Aorta (tissue), 5 donors: ENCODE measurements at places on chromosomes 6 and 20. TPM values are rescaled to one million over a fixed set of nuclear protein-coding genes. Genes with fewer than 3 reads are reported as not detected.

DNA sequence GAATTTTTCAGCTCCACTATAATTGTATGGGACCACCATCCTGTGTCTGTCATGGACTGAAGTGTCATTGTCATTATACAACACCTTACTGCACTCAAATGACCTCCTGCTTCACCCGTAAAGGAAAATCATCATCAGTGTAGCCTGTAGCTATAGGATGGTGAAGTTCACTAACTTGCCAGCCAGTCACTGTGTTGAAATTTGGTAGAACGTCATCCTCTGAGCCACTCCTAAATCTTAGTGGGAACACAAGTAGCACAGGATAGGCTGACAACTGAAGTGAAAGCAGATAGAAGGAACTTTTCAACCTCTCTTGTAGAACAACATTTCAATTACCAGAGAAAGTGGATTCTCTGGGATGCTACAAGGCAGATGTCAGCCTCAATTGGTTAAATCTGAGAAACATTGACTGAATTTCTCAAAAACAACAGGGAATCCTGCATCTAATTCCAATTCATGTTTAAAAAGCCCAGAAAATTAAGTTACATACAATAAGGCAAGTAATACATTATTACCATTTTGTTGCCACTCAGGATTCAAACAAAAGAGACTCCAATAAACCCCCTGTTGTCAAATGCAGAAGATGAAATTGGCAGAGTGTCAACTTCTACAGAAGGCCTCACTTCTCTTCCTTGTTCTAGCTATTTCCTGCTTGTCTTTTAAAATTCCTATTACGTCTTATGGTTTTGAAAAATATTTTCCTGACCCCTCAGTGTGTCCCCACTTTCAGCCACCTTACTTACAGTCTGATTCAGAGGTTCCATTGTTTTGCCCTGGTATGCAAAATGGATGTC lies 647.9 kb upstream of the AGPAT4 start:
- no peaks in the 10 kb centered on the region for H3K4me1 ChIP-seq
- no peak overlapping the region for H3K4me3 ChIP-seq
- no peak overlapping the region for H3K27ac ChIP-seq
- no peak for DNase-seq

Gene NKAIN4
- total RNA-seq = not detected

Gene COL10A1
- not detected for total RNA-seq

Gene COX4I2
- 5.2 TPM for total RNA-seq

GRCh38 chr6:89350281-89350966 lies 2.1 kb downstream of the UBE2J1 start:
- H3K27ac ChIP-seq = no peak overlapping the region
- no peak overlapping the region for H3K4me3 ChIP-seq
- H3K27me3 ChIP-seq = no peaks in the 10 kb centered on the region
- no peaks in the 10 kb centered on the region for H3K4me1 ChIP-seq
- no peak for DNase-seq

DNA sequence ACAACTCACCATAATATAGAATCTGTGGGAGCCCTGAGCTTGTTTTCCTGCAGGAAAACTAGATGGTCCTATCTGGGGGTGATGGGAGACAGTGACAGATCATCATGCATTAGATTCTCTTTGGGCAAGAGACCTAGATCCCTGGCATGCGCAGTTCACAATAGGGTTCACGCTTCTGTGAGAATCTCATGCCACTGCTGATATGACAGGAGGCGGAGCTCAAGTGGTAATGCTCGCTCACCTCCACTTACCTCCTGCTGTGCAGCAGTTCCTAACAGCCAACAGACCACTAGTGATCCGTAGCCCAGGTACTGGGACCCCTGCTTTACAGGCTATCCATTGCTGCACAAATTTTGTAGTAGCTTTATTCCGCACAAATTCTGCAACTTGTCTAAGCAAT lies 84.5 kb downstream of the HIVEP2 start:
- no peak for DNase-seq
- no peak overlapping the region for H3K4me3 ChIP-seq
- H3K27me3 ChIP-seq = no peaks in the 10 kb centered on the region
- H3K36me3 ChIP-seq = no peaks in the 10 kb centered on the region
- no peaks in the 10 kb centered on the region for H3K4me1 ChIP-seq

Gene DLL1
- 30.5 TPM for total RNA-seq

DNA sequence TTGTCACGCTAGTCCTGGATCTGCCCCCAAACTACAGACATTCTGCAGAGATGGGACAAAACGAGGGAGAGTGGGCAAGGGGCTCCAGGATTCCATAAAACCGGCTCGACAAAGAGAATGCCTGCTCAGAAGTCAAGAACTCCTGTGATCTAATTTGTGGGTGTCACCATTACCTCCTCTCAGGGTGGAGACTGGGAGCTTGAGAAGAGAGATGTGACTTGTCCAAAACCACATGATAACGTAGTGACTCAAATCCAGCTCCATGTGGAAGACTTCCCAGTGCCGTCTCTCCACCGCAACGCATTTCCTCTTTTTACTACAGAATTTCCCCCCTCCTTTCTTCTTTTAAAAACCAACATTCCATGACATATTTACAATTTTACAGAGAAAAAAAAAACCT lies 44.3 kb downstream of the TRERF1 start:
- H3K36me3 ChIP-seq = no peaks in the 10 kb centered on the region
- H3K4me1 ChIP-seq = no peaks in the 10 kb centered on the region
- DNase-seq = no peak
- no peak overlapping the region for H3K27ac ChIP-seq

GRCh38 chr6:41680182-41680965 lies 42.1 kb downstream of the MDFI start:
- H3K4me1 ChIP-seq = no peaks in the 10 kb centered on the region
- no peaks in the 10 kb centered on the region for H3K36me3 ChIP-seq
- H3K27me3 ChIP-seq = no peaks in the 10 kb centered on the region
- no peak overlapping the region for H3K27ac ChIP-seq
- no peak overlapping the region for H3K4me3 ChIP-seq
- peak; percentile 67 for DNase-seq

DNA sequence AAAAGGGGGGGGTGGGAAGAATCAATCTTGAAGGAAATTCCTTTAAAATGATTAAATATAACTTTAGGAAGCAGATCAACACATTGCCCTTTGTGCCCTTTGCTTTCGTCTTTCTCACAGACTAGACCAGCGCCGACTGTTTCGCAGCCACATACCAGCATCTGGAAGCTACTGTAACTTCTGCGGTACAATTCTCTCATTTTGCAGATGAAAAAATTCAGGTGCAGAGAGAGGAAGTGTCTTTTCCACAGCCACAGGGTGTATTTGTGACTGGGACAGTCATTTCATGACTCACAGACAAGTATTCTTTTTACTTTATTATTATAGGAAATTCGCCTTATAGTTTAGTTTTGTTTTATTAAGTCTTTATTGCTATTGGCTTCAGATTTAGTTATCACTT lies 84.2 kb downstream of the UST start:
- no peak overlapping the region for H3K27ac ChIP-seq
- H3K36me3 ChIP-seq = no peaks in the 10 kb centered on the region
- H3K4me1 ChIP-seq = no peaks in the 10 kb centered on the region

Gene RPS6KA2
- total RNA-seq = 52.7 TPM

DNA sequence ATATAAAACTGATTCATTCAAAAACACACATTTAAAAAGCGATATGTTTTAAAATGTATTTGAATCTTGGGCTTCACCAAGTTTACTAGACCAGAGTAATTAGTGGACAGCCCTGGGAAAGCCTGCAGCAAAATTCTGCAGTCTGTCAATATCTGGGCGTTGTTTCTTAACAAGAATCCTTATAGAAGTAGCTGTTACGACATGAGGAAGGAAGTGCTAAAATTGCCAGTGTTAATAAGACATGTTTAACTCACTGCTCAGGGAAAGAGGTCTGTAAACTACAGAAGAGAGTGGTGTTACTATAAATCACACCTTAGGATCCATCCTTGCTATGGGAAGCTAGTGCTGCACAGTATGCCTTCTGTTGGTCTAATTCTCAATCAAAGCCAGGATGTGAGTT lies 120.6 kb downstream of the TBX18 start:
- no peak for DNase-seq
- H3K27me3 ChIP-seq = no peaks in the 10 kb centered on the region
- H3K27ac ChIP-seq = no peak overlapping the region
- no peaks in the 10 kb centered on the region for H3K36me3 ChIP-seq
- H3K4me3 ChIP-seq = no peak overlapping the region

- no peak overlapping the region for H3K4me3 ChIP-seq
- no peak for DNase-seq
- H3K36me3 ChIP-seq = no peaks in the 10 kb centered on the region
- no peaks in the 10 kb centered on the region for H3K4me1 ChIP-seq
Measured at GRCh38 chr20:24498641-24499040, 29.2 kb downstream of the SYNDIG1 start.

DNA sequence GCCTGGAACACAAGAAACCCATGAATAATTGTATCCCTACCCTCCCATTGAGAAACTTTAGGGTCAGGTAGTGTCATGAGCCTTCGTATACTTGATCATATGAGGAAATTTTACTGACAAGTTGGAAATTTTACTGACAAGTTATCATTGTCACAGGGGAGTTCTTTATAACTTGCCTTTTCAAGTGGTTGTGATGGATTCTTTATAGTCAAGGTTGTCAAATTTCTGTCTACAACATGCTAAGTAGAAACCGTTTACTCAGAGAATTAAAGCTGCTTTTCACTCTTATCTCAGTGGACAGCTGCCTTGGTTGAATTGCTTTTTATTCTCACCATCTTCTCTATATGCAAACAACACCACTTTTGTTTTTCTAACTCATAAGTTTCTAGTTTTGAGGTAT lies 1286.4 kb downstream of the EPHA7 start:
- H3K27me3 ChIP-seq = no peaks in the 10 kb centered on the region
- DNase-seq = no peak
- H3K4me1 ChIP-seq = no peaks in the 10 kb centered on the region
- H3K4me3 ChIP-seq = no peak overlapping the region
- no peaks in the 10 kb centered on the region for H3K36me3 ChIP-seq
- H3K27ac ChIP-seq = no peak overlapping the region

DNA sequence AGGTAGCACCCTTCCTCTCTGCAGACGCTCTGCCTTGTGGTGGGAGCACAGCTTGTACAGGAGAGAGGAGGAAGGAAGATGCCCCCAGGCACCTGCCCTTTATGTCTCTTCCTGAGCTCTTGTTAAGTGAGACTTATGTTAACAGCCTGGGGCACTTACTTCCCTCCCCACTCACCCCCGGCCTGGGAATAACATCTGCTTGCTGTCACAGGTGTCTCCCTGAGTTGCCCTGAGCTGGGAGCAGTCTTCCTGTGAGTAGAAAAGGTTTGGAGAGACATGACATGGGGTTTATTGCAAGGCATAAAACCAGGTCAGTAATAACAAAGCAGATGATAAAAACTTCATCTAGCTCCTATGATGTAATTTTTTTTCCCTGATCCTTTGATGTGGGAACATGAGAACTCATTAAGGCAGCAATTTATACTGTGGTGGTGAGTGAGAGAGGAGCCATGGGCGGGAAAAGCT lies 1.9 kb downstream of the SSTR4 start:
- no peak overlapping the region for H3K4me3 ChIP-seq
- no peaks in the 10 kb centered on the region for H3K27me3 ChIP-seq
- H3K36me3 ChIP-seq = no peaks in the 10 kb centered on the region
- no peak for DNase-seq
- H3K4me1 ChIP-seq = no peaks in the 10 kb centered on the region

Gene MYB
- total RNA-seq = 0.87 TPM

GRCh38 chr6:21636876-21637275 lies 43.3 kb downstream of the SOX4 start:
- no peaks in the 10 kb centered on the region for H3K4me1 ChIP-seq
- H3K36me3 ChIP-seq = no peaks in the 10 kb centered on the region
- H3K27ac ChIP-seq = no peak overlapping the region
- no peak overlapping the region for H3K4me3 ChIP-seq

DNA sequence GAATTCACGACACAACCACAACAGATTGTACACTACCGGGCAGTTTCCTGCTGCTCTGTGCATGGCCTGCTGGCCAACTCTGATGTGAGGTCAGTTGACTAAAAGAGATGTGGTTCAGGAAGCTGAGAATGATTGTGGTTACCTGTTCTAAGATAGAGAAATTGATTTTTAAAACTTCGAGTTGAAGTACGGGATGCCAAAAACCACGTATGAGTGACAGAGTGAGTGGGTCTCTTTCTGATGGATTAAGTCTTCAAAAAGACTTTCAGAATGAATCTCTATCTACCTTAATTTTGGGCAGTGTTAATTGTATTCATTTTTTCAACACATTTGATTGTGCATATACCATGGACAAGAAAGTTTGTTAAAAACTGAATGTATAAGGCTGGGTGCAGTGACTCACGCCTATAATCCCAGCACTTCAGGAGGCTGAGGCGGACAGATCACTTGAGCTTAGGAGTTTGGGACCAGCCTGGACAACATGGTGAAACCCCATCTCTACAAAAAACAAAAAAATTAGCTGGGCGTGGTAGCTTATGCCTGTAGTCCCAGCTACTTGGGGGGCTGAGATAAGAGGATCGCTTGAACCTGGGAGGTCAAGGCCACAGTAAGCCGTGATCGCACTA lies 121.2 kb downstream of the SGK1 start:
- H3K36me3 ChIP-seq = no peaks in the 10 kb centered on the region
- no peak for DNase-seq
- H3K4me1 ChIP-seq = no peaks in the 10 kb centered on the region
- H3K27me3 ChIP-seq = no peaks in the 10 kb centered on the region
- H3K4me3 ChIP-seq = no peak overlapping the region
- no peak overlapping the region for H3K27ac ChIP-seq

- H3K4me3 ChIP-seq = peak overlapping the region; percentile 52
- H3K4me1 ChIP-seq = no peaks in the 10 kb centered on the region
- H3K27me3 ChIP-seq = no peaks in the 10 kb centered on the region
- no peak for DNase-seq
- no peak overlapping the region for H3K27ac ChIP-seq
Measured at GRCh38 chr6:41921712-41921998, 356 bp downstream of the BYSL start.

DNA sequence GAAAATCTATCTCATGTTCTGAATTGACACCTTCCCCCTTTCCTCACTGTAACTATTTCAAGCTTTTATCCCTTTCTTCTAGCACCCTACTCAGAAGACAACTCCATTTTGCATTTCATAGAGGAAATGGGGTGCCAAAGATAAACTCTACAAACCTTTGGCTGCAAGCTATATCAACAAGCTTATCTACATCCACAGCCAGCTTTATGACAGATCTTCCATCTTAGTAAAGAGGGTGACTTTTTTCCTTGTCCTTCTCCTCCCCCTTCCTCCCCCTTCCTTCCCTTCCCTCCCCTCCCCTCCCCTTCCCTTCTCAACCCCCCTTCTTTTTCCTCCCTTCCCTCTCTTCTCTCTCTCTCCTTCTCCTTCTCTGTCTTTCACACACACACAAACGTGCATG lies 58.0 kb upstream of the OLIG3 start:
- H3K4me3 ChIP-seq = no peak overlapping the region
- no peaks in the 10 kb centered on the region for H3K4me1 ChIP-seq
- no peaks in the 10 kb centered on the region for H3K36me3 ChIP-seq
